ENCODE measurements at places on chromosomes 5 and 9.

- no peak for DNase-seq
These were observed 23.8 kb downstream of the SHC3 start for GRCh38 chr9:89154651-89155336.

DNA sequence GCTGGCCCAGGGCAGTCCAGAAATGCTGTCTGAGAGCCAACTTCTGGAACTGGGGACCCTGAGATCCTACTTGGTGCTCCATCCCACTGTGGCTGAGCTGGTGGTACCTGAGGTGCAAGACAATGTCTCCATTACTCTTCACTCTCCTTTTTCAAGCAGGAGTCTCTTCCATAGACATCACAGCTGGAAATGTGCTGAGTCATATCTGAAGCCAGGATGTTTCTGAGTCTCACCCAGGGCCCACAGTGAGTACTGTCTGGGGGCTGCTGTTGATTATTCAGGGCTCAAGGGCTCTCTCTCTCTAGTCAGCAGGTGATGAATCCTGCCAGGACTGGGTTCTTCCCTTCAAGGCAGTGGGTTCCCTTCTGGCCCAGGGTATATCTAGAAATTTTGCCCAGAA lies 145.2 kb upstream of the TAS2R1 start:
- DNase-seq = no peak

DNA sequence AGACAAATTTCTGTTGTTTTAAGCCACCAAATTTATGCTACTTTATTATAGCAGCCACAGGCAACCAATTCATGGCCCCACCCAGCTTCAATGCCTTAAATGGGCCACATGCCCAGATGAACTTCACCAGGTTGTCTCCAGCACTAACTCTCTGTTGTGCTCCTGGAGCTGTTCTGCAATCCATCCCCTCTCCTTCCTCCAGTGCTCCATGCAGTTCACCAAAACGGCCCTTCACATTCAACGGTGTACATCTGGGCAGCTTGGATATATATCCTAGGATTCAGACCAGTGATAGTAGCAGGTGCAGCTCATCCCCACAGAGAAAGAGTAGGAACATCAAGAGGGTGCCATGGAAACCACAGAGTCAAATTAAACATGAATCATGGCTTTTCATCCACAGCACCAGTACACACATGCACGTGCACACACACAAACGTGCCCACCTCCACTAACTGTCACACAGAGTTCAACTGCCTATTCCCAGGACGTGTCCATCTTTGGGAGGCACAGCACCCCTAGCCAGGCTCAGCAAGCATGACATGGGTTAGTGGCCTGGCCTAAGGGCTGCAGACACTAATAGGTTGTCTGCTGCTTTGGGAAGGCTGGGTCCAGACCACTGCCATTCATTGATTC lies 134.5 kb downstream of the MED10 start:
- DNase-seq = no peak

DNA sequence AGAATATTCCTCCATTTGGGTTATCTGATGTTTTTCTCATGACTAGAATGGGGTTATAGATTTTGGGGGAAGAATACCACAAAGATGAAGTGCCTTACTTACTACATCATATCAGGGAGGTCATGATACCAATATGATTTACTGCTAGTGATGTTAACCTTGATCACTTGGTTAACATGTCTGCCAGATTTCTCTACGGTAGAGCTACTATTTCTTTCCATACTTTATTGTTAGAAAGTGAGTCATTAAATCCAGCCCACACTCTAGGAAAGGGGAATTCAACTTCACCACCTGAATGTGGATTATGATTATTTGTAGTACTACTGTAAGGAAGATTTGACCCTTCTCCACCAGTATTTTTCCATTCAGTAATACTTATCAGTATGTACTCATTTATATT lies 64.7 kb downstream of the UBE2R2 start:
- DNase-seq = no peak

- peak; percentile 50 for DNase-seq
These were observed 11.3 kb downstream of the AHRR start for GRCh38 chr5:332843-333242.

DNA sequence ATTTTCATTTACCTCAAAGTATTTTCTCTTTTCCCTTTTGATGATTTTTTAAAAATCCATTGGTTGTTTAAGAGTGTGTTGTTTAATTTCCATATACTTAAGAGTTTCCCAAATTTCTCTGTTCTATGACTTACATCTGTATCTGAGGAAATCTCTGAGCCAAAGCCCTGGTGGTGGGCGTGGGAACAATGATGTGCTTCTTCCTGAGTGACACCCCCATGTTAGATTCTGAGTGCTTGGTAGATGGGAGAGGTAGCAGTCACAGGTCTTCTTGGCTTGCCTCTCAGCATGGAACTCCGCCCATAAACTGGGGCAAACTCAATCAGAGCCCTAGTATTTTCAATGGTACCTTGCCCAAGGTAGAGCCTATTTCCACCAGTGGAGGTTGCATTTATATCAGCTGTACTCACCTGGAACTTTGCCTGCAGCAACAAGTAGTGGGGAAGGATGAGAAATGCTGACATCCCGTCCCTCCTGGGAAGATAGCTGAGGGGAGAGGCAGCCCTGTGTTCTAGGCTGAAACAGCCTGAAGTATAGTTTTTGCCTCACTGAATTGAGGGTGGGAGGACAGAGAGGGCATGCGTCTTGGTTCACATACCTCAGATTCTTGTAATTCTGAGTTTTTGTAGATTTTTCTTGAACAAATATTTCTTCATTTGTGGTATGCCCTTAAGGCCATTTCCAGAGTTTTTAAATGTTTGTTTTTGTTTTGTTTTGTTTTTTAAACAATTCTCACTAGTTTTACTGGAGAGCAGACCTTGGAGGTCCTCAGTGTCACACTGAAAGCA lies 26.4 kb downstream of the C9orf43 start:
- no peak for DNase-seq

DNA sequence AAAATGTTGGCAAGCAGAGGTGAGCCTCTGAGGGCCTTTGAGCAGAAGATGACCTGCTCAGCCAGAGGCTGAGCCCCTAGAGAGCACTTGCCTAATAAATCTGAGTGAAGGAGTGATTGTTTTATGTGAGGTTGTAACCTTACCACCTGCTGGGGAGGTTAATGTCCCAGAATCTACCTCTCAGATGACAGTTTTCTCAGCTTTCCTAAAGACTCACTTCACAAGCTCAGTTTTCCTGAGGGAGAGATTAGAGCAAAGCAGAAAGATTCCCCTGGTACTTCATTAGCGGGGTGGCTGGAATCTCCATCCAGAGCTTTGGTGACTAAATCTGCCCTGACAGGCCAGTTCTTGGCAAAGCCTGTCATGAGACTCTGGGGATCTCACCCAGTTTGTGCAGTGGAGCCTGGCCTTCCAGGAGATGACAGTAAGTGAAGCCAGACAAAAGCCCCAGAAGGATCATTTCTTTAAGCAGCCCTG lies 48.8 kb upstream of the GALNT10 start:
- DNase-seq = no peak

- no peak for DNase-seq
These were observed 63.3 kb upstream of the SLCO6A1 start for GRCh38 chr5:102561894-102562760.

- no peak for DNase-seq
These were observed 700.6 kb downstream of the SEMA5A start for GRCh38 chr5:8845296-8845695.

GRCh38 chr5:15722305-15722704 lies 222.3 kb downstream of the FBXL7 start:
- no peak for DNase-seq

DNA sequence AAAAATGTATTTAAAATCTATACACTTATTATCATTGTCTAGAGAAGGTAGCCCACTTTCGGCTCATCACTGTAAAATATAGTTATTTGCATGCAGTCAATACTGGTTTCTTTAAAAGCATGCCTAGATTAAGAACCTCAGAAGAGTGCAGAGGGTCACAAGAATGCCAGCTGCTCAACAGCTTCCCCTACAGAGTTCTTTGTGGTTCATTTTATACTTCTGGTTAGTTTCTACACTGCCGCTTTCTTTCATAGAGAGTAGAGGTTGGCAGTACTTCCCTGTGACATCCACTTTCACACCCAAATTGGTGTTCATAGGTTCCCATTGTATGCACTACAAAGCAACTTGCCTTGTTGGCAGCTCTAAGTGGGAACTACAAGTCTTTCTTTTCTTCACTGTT lies 137.3 kb downstream of the KIAA0825 start:
- DNase-seq = no peak

DNA sequence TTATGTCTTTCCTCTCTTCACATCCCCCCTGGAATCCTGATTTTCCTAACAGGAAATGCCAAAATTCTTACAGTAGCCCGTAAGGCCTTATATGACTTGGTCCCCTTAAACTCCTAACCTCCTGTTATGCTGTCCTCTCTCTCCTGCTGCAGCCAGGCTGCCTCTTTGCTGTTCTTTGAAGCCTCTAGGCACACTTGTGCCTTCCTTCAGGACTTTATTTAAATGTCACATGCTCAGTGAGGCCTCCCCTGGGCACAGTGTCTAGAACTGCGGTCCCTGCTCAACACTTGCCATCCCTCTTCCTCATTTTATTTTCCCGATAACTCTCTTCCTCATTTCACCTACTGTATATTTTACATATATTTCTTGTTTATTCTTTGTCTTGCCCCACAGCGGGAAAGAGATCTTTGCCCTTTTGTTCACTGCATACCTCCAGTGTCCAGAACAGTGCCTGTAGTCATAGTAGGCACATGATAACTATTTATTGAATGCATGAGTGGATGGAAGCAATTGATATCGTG lies 5.5 kb upstream of the SHB start:
- DNase-seq = no peak

- DNase-seq = no peak
These were observed 586.2 kb upstream of the PTGER4 start for GRCh38 chr5:40093550-40093949.

DNA sequence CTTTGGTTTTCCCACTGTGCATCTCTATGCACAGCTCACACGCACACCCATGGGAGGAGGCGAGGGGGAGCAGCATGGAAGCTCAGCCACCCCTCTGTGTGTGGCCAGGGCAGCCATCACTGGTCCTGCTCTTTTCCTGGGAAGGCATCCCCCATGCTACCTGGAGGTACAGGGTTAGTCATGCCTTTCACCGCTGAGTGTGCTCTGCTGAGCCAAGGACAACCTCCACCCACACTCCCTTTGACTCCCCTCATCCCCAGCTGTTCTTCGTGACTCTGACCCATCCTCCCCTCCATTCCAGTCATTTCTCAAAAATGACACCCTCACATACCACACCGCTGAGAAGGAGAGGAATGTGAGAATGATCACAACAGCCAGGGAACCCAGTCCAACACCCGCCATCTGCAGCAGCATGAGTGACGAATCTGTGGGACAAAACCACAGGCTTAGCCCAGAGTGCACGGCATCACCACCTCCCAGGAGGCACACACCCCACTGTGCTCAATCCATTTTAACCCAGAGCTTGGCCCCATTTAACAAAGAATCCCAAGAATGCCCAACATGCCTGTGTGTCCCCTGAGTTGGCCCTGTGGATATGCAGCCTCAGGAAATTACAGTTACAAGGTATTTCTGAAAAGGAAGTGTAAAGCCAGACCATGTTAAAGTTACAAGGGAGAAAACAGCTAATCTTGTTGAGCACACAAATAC lies 133.4 kb downstream of the SUSD1 start:
- no peak for DNase-seq

DNA sequence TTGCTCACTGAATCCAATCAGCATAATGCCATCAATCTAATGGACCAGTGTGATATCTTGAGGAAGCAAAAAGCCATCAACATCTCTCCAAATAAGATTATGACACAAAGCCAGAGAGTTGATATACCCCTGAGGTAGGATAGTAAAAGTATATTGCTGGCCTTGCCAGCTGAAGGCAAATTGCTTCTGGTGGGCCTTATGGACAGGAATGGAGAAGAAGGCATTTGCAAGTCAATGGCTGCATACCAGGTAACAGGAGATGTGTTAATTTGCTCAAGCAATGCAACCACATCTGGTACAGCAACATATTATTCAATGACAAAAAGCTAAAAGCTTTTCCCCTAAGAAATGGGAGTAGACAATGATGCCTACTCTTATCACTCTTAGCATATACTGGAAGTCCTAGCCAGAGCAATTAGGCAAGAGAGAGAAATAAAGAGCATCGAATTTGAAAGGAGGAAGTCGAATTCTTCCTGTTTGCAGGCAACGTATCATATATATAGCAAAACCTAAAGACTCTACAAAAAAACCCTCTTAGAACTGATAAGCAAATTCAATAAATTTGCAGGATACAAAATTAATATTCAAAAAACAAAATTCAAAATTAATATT lies 216.1 kb upstream of the RASA1 start:
- DNase-seq = no peak

DNA sequence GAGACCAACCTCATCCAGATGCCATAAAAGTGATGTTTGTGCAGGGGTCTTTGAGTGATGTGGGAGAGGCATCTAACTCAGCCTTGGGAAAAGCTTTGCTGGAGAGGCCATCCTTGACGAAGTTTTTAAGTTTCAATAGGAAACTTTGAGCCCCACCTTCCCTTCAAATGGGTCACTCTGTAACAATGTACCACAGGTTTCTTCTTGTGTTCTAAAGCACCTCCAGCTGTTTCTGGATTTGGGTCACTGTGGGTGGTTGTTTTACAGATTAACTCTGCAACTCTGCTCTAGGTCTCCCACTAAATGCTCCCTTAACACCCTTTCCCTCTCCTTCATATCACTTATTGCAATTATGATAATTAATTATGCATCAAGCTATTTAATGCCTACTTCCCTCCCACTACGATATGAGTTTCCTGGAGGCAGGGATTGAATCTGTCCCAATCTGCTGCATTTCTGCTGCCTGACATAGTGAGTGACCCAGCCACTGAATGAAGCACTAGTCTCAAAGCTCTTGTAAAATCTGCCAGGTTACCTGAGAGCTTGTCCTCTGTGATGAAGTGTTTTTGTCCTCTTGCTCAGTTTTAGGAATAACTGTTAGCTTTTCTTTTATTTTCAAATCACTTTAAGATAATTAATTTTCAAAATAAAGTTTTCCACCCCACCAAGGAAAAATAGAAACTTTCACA lies 60.5 kb upstream of the PUM3 start:
- DNase-seq = no peak

GRCh38 chr9:109250311-109250741 lies 70.5 kb downstream of the EPB41L4B start:
- no peak for DNase-seq

DNA sequence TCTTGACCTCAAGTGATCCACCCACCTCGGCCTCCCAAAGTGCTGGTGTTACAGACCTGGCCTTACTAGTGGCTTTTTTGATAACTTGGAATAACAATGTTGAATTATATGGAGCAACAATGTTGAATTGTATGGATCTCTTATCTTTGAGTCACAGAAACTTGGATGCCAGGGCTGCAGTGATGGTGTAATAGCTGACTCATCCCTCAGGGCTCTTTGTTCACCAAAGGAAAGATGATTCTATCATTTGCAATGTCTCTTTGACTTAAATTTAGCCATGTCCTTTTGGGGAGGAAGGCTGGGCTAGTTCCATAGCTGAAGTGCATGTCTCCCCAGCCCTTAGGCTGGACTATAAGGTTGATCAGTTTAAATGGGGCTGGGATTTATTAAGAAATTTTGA lies 172.3 kb downstream of the PDZD2 start:
- DNase-seq = no peak

GRCh38 chr9:132164604-132165362 lies 2.9 kb downstream of the NTNG2 start:
- DNase-seq = no peak
